NCI-H226 (cell line): ENCODE measurements at places on chromosomes 3 and 15.

- no peak for DNase-seq
These were observed 1070.4 kb downstream of the ROBO1 start for GRCh38 chr3:78697426-78697825.

GRCh38 chr3:127484601-127485388 is 105.7 kb downstream of the TPRA1 start:
- DNase-seq = peak; percentile 63

DNA sequence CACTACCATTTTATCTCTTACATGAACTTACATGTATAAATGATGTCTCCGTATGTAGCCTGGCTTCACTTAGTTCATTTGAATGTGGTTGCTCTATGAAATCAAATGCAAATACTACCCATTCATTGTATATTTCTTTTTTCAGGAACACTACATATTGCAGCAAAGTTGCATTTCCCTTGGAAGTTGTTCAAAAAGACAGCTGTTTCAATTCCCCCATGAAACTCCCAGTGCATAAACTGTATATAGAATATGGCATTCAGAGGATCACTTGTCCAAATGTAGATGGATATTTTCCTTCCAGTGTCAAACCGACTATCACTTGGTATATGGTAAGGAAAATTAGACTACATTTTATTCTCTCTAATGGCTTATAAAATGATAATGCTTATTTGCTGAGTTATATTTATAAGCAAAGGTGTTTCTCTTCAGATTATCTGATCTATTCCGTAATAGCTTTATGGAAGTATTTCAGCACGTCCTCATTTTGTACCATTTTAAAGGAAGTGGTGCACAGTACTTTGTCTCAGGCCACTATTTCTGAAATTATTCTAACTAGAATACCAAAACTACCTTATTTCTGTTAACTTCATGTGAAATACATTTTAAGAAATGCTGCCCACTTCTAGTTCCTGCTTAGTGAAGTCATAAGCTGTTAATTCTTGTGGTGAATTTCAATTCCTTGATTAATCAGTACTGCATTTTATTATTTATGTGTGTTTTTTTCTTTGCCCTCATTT is 95.1 kb downstream of the IL1RAP start:
- DNase-seq = no peak

DNA sequence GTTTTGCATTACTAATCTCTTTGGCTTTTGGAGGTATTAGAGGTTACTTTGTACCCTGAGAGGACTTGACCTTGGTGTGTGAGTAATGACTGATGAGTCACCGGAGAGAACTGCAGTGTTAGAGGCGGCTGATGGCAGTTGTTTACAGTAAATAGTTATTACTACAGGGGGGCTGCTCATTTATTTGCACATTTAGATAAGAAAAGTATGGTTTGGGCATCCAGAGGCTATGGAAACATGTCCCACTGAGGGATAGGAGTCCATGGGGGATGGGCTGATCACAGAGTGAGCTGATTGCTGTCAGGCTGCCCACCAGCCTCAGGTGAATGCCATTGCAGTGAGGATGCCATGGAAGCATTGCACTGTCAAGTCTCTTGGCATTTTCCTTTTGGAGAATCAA is 17.3 kb upstream of the STAC start:
- DNase-seq = peak; percentile 83

GRCh38 chr3:46607603-46608028 is 4.7 kb upstream of the FAM240A start:
- DNase-seq = no peak

DNA sequence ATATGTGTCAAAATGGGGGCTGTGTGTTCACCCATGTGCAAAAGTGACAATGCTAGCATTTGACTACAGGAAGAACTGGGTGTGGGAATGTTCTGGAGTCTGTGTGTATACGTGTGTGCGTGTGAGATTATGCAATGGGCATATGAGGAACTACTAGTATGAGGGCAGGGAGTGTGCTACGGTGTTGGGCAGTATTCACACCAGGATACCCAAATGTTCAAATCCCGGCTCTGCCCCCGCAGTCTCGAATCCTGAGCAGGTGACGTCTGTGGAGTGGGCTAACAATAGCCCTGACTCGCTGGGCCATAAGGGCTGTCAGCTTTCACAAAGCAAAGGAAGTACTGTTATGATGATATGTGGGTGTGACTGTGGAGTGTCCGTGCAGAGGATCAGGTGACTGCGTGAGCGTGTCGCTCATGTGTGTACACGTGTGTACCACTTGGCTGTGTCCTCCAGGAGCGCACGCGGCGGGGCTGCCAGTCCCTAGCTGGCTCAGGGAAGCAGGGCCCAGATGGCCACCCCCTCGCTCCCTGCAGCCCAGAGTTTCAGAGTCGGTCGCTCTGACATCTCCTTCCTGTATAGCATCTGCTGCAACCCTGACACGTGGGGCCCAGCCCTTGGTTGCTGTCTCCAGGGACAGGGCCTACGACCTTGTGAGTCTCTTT is 27.2 kb downstream of the IQSEC1 start:
- no peak for DNase-seq

- no peak for DNase-seq
These were observed 155.6 kb downstream of the SQOR start for GRCh38 chr15:45790325-45790943.

GRCh38 chr3:100702082-100702979 is 7.0 kb upstream of the TFG start:
- no peak for DNase-seq

- no peak for DNase-seq
These were observed 56.4 kb downstream of the NEO1 start for GRCh38 chr15:73108676-73109075.

DNA sequence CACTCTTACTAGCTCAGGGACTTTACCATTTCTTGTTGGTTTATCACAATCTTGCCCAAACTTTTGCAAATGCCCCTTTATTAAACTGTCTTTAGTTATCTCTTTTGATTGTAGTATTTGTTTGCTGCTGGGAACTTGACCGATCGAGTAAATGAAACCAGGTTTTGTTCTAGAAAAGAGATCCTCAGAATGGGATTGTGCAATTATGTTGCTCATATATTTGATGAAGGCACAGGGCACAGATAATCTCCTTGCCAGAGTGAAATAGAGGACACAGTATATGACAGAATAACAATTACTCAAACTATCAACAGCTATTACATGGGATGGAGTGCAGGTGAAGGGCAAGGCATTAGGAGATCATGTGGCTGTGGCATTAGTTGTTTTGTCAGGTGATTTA is 216.6 kb upstream of the RASGRP1 start:
- DNase-seq = no peak

GRCh38 chr3:135929670-135930069 is 35.9 kb upstream of the PPP2R3A start:
- DNase-seq = no peak

DNA sequence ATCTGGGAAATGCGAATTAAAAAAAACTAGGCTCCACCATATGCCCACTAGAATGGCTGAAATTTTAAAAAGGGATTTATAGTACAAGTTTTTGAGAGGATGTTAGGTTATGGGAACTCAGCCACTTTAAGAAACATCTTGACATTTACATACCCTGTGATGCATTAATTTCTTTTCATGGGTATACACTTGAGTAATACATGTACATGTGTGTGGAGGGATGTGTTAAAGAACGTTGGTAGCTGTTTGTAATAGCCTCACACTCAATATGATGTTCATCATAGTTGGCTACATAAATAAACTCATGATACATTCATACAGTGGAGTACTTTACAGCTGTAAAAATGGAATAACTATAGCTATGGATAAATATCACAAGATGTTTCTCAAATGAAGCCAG is 40.9 kb downstream of the MEF2A start:
- no peak for DNase-seq

DNA sequence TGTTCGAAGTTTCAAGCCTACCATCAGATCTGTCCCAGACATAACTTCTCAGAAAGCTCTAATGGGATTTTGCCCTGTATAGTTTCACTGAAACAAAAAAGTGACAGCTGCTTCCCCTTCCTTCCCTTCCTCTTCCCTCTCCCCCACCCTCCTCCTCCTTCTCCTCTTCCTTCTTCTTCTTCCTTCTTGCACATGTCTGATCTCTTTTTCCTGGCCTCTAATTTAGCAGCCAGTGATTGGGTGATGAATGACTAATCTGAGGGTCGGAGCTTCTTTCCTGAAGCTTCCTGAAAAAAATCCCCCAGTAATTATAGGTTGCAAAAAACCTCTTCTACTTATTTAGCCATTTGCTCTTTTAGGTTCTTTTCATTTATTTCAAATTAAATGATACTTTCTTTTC is 168.7 kb downstream of the POTEB3 start:
- DNase-seq = no peak

- no peak for DNase-seq
These were observed 22.3 kb downstream of the TM6SF1 start for GRCh38 chr15:83129791-83130190.

- DNase-seq = peak; percentile 90
These were observed 5.6 kb downstream of the TERC start for GRCh38 chr3:169759256-169759655.

DNA sequence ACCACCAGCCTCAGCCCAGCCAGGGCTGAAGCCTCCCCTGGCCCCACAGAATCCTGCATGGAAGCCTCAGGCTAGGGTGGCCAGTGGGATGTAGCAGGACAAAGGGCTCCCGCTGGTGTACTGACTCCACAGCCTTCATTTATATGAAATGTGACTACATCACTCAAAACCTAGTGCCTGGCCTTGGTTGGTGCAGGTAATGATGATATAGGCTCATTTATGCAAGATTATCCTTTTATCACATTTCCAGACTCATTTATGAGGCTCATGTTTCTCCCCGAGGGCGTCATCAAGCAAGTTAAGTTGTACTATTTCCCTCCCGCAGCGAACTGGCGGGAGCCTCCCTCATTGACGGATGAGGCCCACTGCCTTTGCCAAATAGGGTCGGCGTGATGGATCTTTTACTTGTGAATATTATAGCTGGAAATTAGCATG is 179.1 kb upstream of the SMAD3 start:
- DNase-seq = no peak

- DNase-seq = no peak
These were observed 42.6 kb upstream of the ATP2C1 start for GRCh38 chr3:130851277-130851676.

- no peak for DNase-seq
These were observed 221.4 kb upstream of the SUCLG2 start for GRCh38 chr3:67875858-67876257.

DNA sequence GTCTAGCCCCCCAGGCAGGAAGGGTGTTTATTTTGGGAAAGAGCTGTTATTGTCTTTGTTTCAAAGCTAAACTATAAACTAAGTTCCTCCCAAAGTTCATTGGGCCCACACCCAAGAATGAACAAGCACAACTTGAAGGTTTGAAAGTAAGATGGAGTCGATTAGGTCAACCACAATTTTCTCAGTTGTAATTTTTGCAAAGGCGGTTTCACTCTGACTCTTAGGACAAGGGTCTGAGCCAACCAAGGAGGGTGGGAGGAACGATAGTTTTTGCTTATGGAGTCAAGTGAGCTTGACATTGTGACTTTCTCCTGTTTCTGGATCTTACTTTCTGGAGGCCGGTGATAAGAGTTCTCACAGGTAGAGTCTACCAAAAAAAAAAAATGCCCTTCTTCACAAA is 5.8 kb upstream of the ZNF770 start:
- no peak for DNase-seq

GRCh38 chr3:183188895-183189462 is 26.4 kb upstream of the LAMP3 start:
- DNase-seq = no peak

GRCh38 chr3:7489417-7489816 is 628.5 kb downstream of the GRM7 start:
- no peak for DNase-seq

- no peak for DNase-seq
These were observed 48.2 kb downstream of the ANXA2 start for GRCh38 chr15:60349589-60349988.

DNA sequence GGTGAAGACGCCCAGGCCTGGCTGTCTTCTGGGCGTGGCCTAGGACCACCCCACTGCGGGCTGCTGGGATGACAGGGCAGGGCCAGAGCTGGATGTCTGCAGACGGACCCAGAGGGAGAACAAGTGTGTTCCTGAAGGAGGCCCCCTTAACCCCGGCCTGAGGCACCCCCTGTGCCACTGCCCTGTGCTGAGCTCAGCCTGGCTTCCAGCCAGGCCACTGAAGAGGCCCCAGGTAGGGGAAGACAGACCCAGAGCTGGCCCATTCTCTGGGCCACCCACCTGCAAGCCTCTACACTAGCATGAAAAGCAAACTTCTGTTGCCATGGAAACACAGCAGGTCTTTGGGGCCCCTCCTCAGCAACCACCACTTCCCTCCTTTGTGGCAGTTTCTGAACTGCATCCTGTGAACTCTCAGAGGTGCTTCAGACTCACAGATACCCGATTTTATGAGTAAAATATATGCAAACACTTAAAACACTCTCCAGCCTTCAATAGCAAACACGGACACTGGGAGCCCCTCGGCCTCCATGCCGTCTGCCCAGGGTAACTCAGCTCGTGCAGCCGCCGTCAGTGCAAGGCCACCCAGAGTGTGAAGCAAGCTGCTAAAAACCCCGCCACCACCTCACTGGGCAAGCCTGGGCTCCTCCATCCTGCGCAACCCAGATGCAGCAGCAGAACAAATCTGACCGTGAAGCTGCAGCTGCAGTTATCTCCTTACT is 42.5 kb downstream of the CMTM6 start:
- no peak for DNase-seq

DNA sequence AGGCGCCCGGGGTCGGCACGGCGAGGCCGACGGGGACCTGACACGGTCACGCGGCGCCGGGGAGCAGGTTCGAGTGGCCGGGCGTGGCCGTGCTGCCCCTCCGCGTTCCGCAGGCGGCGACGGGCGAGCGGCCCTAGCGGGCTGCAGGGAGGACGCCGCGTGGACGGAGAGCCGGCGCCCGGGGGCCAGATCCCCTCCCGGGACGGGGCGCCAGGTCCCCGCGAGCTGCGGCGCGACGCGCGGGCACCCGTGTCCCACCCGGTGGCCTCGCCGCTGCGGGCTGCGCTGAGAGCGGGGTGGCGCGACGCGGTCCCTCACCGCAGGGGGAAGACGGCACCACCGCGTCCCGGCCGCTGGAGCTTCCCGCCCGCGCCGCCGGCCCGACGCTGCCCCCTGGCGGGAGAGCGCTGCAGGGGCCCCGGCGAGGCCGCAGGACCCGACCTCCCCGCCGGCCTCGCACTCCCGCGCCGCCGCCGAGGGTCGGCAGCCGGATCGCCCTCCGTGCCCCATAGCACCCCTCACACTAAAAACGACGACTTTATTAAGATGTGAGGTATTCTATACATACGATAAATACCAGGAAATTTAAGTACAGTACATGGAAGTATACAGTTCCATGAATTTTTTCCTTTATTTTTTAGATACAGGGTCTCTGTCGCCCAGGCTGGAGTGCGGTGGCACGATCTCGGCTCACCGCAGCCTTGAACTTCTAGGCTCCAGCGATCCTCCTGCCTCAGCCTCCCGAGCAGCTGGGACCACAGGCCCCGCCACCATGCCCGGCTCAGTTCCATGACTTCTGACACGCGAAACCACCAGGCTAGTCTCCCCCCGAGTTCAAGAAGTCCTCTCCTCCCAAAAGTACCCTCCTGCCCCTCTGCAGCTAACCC is 1.3 kb upstream of the PIGZ start:
- DNase-seq = peak; percentile 56

GRCh38 chr3:4985330-4986174 is 6.3 kb downstream of the BHLHE40 start:
- peak; percentile 82 for DNase-seq

GRCh38 chr15:50641318-50641717 is 45.3 kb downstream of the TRPM7 start:
- no peak for DNase-seq
